Stimulated activated CD4-positive, alpha-beta T cell treated with anti-CD3 and anti-CD28 coated beads, Interleukin-2, amount 100 ng/mL, for 24 hours (primary cell): ENCODE measurements at places on chromosomes 5 and 9.

DNA sequence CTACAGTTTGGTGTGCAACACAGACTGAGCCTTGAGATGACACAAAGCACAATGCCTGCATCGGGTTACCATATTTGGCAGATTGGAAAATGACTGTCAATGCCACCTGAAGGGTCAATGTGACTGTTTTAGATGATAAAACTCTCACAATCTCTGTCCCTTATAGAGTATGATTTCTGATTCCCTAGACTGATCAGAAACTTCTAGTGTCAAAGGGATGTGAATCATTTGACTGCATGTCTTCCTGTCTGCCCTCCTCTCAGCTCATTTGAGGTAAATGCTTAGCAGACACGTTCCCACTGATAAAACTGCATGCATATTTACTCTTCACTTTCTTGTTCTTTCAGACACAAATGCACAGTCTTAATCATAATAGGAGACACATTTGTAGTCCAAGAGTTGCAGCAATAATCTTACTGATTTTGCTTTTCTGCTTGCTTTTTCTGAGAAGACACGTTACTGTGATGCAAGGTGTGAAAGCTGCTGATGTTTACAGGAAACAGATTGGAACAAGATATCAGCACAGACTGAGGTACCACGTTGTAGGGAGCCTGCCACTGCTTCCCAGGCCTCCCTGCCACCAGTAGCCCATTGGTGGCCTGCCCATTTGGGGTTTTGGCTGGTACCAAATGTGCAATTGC lies 77.8 kb downstream of the GCNT4 start:
- DNase-seq, result no peak

- DNase-seq, result no peak
These were observed 28.9 kb upstream of the ERGIC1 start for GRCh38 chr5:172805018-172805683.

DNA sequence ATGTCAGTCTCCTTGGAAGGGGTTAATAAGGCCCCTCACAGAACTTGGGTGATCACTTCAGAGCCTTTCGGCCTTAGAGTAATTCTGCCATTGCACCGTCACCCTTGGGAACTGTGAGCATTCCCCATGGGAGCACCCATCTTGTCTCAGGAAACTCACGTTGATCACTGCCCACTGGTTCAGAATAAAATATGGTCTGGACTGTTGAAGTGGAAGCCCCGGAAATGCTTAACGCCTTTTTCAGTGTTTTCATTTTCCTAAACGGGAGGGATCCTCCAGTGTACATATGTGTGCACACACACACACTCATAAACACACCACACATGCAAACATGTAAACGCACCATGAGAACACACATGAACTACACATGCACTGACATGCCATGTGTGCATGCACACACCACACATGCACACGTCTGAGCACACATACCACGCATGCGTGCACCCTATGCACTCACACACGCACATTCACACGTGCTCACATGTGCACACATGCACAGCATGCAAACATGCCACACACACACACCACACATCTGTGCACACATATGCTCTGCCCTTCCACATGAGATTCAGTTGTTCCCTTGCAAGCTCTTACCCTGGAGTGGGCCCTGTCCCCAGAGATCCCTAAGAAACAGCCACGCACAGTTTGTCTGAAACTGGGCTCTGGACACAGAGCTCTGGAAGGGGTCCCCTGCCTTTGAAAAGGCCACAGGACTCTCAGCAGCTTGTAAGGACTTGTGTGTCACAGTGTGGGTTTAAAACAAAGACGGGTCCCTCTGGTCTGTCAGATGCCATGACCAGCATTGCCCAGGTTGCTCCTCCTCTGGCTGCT lies 17.0 kb downstream of the MRPL36 start:
- DNase-seq, result no peak

- no peak for DNase-seq
These were observed 10.6 kb downstream of the LAMC3 start for GRCh38 chr9:131019388-131020239.

GRCh38 chr5:124906339-124907097 lies 160.1 kb upstream of the ZNF608 start:
- no peak for DNase-seq

DNA sequence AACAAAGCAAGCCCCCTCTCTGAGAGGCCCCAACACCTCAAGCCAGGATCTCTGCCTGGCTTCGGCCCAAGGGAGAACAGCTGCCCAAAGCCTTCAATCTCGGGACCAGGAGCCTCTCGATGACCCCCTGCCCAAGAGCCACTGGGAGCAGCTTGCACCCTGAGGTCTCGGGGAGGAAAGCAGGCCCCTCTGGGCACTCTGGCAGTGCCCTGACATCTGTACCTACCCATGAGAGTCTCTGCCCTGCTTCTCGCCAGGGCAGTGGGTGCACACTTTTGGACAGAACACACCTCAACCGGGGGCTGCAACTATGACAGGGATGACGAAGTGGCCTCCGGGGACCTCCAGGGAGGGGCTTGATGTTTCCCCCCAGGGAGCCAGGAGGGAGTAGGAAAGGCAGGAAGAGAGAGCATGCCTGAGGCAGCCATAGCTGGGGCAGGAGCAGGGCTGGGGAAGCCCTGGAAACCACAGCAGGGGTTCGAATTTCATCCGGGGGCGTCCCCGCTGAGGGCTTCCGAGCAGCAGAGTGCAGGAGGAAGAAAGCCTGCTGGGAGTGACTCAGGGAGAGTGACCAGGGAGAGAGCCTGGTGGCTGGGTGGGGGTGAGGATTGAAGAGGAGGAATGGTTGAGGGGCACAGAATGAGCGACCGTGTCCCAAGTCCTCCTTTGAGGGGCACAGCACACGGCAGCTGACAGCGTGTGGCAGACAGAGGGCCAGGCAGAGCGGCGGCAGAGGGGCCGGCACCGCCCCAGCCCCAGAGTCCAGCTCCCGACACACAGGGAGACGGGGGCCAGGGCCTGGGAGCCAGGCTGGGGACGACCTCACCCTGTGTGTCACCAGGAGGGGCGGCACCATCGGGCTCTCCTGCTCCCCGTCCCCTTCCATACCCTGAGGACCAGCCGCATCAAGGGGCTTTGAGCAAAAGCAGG lies 1.8 kb downstream of the LPCAT1 start:
- peak; percentile 14 for DNase-seq

DNA sequence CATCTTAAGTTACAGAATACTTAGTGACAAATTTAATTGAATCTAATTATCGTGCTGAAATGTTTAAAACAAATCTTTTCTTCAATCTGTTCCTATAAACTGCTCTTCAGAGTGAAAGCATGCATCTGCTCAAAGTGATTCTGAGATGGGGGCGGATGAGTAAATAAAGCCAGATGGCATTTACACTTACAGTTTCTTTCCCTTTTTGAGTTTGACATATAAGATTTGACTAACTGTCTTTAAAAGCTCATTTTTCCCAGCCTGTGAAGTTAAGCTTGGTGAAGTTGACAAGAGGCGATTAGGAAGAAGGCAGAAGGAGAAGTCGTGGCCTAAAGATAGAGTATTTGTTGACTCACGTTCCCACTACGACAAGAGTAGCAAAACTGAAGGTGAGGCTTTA lies 137.4 kb downstream of the LPAR1 start:
- no peak for DNase-seq

DNA sequence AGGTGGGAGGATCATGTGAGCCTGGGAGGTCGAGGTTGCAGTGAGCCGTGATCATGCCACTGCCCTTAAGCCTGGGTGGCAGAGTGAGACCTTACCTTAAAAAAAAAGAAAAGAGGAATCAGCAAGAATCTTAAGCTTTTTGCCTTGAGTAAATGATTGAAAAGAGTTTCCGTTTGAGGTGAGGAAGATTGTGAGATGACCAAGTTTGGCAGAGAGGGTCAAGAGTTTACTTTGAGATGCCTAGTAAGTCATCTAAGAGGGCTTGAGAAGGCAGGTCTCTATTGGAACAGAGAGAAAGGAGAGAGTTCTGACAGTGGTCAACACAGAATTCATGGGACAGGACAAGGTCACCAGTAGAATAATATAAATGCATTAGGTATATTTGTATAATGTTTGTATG lies 572.1 kb downstream of the TLE4 start:
- DNase-seq, result no peak

- no peak for DNase-seq
These were observed 852 bp downstream of the ARHGEF37 start for GRCh38 chr5:149581931-149582768.

DNA sequence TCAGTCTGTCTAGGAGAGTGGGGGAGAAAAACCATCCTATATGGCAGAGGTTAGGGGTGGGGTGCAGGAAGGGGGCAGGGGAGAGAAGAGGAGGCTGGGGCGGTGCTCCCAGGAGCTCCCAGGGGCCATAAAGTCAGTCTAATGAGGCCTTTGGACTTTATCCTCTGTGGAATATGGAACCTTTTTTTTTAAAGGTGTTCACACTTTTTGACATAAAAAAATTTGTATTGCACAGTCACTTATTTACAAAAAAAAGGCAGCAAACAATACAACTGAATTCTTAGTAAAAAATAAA lies 51.9 kb upstream of the SYNPO start:
- no peak for DNase-seq

DNA sequence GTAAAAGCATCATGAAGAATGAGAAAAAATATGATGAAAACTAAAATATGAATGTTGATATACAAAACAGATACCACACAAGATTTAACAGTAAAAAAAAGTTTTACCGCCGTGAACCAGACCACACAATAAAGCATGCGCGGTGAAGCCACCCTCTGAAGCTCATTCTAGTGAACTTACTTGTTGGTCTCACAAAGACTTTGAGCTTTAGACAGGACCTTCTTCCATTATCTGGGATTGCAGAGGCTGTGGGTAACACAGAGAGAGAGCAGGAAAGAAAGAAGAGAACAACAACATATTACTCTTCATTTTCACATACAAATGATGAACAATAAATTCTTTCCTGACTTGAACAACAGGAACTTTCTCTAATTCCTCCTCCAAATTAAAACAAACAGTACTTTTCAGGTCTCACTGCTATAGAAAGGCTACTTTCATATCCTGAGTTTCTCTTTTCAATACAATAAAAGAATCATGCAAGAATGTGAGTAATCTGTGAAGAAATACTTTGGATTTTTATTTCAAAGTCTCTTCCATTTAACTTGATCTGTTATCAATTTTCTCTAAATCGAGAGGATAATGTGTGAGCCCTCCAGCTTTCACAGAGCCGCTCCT lies 283.1 kb downstream of the EFNA5 start:
- no peak for DNase-seq

GRCh38 chr5:125928663-125929062 lies 494.5 kb upstream of the GRAMD2B start:
- no peak for DNase-seq

DNA sequence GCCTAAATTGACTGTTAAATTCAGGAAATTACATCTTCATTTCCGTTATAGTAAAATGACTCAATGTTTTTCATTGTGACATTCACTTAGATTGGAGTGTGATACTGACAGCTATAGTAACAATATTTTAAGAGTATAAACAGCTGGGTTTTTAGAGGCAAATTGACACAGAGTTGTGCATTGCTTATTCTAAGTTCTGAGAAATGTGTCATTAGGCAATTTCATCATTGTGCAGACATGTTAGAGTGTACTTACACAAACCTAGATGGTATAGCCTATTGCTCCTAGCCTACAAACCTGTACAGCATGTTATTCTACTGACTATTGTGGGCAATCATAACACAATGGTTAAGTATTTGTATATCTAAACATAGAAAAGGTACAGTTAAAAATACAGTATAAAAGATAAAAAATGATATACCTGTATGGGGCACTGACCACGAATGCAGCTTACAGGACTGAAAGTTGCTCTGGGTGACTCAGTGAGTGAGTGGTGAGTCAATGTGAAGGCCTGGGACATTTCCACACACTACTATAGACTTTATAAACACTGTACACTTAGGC lies 132.7 kb downstream of the PDE4D start:
- DNase-seq, result no peak

DNA sequence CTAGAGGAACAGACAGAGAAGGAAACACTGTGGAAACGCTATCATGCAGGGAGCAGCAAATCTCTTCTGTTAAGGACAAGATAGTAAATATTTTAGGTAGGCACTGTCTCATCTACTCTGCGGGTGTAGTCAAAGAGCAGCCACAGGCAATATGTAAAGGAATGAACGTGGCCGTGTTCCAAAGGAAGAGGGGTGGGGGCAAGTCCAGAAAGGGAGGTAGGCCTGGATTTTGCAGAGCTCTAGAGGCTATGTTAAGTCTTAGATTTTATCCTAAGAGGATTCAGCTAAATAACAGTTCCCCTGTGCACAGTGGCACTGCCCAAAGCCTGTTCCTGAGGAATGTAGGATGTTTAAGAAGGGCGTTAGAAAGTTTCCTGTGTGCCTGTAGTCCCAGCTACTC lies 161.6 kb downstream of the ACTL7B start:
- no peak for DNase-seq

DNA sequence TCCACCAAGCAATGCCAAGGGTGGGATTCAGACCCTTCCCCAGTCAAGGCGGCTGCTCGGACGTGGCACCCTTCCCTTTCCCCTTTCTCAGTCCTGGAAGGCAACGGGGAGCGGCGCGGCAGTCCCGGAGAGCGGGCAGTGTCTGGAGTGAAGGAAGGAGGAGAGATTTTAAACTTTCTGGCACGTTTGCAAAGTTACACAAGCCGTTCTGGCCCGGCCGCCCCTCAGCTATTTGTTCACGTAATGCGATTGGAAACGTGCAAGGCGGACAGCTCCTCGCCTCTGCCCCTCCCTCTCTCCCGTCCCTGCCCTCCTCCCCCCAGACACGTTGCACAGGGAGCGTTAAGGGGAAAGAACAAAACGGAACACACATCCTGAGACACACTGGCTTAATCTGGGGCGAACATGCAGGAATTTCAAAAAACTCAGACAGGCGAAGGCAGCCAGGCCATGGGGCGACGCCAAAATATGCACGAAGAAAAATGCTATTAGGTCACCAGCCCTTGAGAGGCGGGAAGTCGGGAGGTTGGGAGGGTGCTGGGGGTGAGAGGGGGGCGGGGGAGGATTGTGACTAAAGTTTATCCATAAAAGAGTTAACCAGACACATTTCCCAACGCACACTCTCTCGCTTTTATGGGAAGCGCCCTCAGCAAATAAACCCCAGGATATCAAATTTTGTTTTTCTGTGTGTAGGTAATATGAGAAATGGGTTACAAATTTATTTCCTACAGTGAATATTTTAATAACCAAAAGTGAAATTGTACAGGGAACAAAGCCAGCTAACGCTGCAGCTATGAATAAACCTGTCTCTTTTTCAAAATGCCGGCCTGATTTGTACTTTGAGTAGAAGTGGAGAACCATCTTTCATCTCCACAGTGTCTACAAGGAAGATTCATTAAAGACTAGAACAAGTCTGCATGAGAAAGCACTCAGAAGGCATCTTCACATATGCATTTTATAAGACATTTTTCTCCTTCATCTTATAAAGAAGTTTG lies at the start of gene LOX:
LOX (minus strand) TSS at position 144 of the 995 bp plus-strand sequence. CDS start 274 bp downstream, outside the sequence.
- DNase-seq, result no peak

DNA sequence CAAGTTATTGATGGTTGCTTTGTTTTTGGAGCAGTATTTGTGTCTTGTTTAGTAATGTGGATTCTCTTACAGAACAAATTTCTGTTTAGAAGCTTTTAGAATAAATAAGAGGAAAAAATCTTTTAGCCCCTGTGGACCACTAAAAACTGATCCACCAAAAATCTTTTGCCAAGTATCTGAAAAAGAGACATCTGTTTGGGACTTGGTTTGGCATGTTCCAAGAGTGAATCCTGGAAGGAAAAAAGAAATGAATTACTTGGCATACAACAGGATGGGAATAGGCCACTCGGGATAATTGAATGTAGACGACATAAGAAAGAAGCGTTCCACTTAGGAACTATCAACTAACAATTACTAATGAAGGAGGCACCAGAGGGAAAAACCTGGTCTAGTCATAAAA lies 1350.1 kb upstream of the C9orf72 start:
- no peak for DNase-seq
